Liver (tissue), 10 donors: ENCODE measurements at places on chromosomes 7 and 10. TPM values are rescaled to one million over a fixed set of nuclear protein-coding genes. Genes with fewer than 3 reads are reported as not detected.

GNAI1 gene
- polyA plus RNA-seq: 8.9 TPM

TBXAS1 gene
- 9.0 TPM for polyA plus RNA-seq

TES gene
- 5.7 TPM for polyA plus RNA-seq

DNA sequence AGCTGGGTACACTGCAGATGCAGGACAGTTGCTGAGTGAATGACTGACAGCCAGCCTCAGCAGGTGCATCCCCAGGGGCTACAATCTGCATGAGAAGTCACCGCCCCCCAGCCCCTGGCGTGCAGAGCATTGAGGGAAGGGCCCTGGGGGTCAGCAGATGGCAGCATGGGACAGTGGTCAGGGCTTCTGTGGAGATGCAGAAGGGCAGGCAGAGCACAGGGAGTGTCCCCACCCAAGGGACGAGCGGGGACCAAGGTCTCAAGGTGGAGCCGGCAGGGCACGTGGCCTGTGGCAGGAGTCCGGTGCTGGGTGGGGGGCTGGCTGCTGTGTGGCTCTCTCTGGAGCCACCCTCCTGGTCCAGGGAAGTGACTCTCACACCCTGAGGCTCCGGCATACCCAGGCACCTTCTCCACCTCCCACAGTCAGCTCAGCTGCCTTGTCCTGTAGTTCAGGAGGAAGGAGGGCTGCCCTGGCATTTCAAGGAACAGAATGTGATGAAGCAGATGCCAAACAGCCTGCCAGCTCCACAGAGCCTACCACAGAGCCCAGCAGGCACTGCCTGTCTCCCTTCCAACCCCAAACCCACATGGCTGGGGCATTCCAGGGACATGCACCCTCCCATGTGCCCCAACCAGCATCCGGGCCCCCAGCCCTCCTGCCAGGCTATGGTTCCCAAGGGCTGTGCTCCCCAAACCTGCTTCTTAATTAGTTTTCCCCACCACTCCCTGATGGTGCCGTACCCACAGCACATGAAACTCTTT, 114.5 kb downstream of the TMEM130 start:
- no peak for DNase-seq

GRCh38 chr10:79206300-79207095, 137.7 kb downstream of the ZMIZ1 start:
- no peak for DNase-seq
